Right renal cortex interstitium (tissue), 3 donors: ENCODE measurements at places on chromosomes 5 and 9.

DNA sequence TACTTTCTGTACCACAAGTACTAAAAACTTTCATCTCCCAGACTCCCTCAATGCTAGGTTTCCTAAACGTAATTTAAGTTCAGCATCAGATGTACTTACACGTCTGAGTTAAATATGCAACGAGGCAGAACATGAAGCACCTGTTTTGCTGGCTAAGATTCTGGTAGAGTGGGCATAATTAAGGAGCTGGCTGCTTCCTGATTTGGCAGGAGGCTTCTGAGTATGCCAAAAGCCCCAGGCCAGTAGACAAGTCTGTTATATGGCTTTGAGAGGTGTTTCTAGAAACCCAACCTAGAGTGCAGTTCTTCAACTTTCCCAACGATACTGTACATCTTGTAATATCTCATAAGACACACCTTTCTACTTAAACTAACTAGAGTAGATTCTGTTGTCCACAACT lies 13.6 kb downstream of the TICAM2 start:
- DNase-seq: no peak

GRCh38 chr5:38162625-38163024 lies 95.7 kb upstream of the EGFLAM start:
- DNase-seq: no peak

GRCh38 chr9:128405780-128406171 lies 14.9 kb upstream of the CERCAM start:
- no peak for DNase-seq

- no peak for DNase-seq
Observed at GRCh38 chr5:138890644-138891043, 15.5 kb upstream of the LRRTM2 start.

DNA sequence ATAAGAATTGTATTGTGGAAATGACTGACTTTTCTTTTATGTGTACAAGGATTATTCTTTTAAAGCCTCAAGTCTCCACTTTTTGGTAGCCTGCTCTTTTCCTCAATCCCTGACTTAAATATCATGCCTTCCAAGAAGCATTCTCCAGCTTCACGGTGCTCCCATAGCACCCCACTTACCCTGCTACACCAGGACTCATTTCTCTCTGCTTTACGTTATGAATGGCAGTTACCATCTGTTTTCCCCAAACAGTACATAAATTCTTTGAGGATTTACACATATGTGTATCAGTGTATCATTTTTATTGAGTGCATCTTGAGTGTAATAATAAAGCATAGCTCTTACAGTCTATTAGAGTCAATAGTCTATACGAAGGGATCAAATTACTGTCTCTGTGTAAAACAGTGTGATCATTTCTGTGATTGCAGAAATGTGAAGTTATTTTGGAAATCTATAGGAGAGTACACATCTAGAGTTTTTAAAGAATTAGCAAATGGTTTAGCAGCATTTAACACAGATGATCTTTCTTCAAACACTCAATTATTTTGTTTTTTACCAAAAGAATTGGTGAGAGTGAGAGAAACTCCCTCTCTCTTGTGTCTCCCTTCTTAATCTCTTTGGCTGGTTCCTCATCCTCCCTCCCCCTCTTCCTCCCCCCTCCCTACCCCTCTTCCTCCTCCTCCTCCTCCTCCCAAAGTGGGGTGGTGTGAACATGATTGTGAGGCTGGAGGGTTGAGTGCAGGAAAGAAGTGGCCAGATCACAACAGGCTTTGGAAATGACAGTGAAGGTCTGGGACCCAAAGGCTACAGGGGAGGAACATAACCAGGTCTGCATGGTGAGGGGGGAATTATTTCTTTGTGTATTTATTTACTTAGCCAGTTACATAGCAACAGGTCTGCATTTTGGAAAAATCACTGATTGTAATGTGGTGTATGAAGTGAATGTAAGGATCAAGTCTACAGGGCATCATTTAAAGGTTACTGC lies 27.6 kb upstream of the ECM2 start:
- no peak for DNase-seq

DNA sequence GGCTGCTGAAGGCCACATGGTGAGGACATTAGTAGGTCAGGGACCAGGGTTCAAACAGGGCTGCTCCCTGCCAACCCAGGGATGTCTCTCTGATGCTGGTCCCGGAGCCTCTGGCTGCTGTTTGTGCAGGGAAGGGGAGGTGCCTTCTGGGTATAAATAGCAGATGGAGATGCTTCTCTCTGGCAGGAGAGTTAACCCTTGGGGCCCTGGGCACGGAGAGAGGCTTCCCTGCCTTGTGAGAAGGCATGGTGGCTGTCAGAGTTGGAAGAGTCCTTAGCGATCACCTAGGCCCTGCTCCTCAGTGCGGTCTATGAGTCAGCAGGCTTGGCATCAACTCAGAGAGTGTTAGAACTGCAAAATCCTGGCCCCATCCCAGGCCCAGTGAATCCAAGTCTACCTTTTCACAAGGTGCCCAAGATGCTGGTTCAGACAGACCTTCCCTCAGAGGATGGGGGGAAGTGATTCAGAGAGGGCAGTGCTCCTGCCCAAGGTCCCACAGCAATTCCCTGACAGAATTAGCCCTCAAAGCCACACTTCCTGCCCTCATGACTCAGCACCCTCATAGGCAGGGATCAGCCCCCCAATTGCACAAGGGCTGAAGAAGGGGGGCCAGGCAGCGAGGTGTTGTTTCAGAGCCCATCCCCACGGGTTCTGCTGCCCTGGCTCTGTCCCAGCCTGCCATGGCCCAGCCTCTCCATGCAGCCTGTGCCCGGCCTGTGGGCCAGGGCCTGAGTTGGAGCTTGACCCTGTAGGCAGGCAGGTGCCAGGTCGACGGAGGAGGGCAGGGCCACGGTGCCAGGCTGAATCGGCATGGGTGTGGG lies 25.6 kb downstream of the CAMK2A start:
- DNase-seq: no peak

DNA sequence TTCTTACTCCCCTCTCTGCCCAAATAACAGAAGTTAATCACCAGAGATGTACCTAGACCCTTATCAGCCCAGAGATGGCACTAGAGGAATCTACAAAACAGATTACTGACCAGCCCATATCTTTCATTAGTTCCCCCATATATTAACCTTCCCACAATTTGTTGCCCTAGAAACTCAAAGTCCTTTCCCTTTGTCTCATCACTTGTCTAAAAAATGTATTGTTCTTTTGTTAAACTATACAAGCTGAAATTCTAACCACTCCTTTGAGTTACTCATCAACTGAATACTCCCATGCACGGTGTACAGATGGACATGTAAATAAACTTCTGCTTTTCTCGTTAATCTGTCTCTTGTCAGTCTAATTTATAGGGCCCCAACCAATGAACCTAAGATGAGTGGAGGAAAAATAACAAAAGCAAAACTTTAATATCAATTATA lies 130.9 kb downstream of the CCDC192 start:
- DNase-seq: peak; percentile 41

GRCh38 chr9:25935188-25935587 lies 256.9 kb upstream of the TUSC1 start:
- no peak for DNase-seq

GRCh38 chr9:6506571-6506970 lies 93.6 kb downstream of the UHRF2 start:
- no peak for DNase-seq

- no peak for DNase-seq
Observed at GRCh38 chr5:60535198-60535597, 164.8 kb downstream of the DEPDC1B start.

DNA sequence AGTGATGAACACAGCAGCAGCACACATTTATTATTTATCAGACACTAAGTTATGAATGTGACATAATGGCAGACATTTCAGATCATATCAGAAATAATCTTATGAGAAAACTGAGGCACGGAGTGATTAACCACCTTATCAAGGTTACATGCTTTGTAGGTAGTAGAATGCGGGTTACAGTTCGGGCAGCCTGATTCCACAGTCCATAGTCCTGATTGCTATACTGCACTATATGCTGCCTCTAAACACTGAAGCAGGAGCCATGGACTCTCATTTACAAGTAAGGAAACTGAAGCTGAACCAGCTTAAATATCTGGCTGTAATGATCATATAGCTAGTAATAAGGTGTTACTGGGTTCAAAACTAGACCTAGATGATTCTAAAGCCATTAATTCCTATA lies 291.3 kb upstream of the ADAMTSL1 start:
- DNase-seq: no peak

- no peak for DNase-seq
Observed at GRCh38 chr5:156794687-156795086, 55.4 kb upstream of the PPP1R2B start.
